ENCODE measurements at places on chromosomes 1 and 21.

- H3K36me3 ChIP-seq = peaks cover 64% of the 10 kb centered on the region
- no peaks in the 10 kb centered on the region for H3K27me3 ChIP-seq
- no peak overlapping the region for H3K4me3 ChIP-seq
- DNase-seq = no peak
These were observed 143.3 kb downstream of the PLXNA2 start for GRCh38 chr1:208100906-208101305.

GRCh38 chr1:55211863-55212262 lies 3.3 kb downstream of the USP24 start:
- no peaks in the 10 kb centered on the region for H3K27me3 ChIP-seq
- peaks cover 60% of the 10 kb centered on the region for H3K4me1 ChIP-seq
- peak overlapping the region; percentile 79 for H3K4me3 ChIP-seq
- no peak overlapping the region for H3K27ac ChIP-seq
- no peak for DNase-seq

DNA sequence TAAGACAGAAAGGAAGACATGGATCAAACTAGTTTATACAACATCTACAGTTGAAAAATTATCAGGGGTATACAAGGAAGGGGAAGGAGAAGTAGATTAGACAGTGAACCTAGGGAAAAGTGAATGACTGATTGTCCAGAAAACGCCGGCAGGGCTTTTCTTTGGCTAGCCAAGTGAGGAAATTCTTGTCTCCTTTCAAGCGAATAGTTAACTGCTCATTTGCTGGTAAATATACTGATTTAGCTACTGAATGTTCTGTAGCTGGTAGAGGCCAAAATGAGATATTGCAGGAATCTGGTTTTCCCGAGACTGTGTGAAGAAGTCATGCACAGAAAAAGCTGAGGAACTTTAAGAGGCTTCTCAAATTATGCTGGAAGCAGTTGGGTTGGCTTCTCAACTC lies 128.5 kb upstream of the ZNHIT6 start:
- H3K27ac ChIP-seq = no peak overlapping the region
- no peak for DNase-seq
- H3K4me3 ChIP-seq = no peak overlapping the region

DNA sequence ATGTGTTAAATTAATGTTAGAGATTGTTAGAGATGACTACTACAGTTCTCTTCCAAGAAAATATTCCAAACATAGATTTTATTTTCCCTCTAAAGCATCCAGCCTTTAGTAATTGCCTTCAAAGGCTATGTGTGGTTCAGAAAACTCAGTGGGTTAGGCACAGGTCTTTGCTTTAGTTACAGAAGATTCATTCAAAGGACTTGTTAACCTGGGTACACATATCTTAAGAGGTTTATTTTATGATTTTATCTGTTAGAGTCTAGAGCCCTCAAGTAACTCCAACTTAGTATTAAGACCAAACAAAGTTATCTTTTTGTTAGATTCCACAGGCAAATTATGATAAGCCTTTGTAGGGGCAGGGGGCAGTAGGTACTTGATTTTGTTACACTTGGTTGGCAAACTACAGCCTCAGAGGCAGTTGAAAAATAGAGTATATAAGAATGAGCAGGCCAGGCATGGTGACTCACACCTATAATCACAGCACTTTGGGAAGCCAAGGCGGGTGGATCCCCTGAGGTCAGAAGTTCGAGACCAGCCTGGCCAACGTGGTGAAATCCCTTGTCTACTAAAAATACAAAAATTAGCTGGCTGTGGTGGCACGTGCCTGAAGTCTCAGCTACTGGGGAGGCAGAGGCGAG lies 37.9 kb downstream of the CXADR start:
- H3K36me3 ChIP-seq = no peaks in the 10 kb centered on the region
- no peaks in the 10 kb centered on the region for H3K27me3 ChIP-seq
- no peak overlapping the region for H3K27ac ChIP-seq
- no peak for DNase-seq
- H3K4me1 ChIP-seq = no peaks in the 10 kb centered on the region

Measured in upper lobe of right lung (tissue), 1 donor.